ENCODE measurements at places on chromosomes 1 and 21. TPM values are rescaled to one million over a fixed set of nuclear protein-coding genes. Genes with fewer than 3 reads are reported as not detected.

DNA sequence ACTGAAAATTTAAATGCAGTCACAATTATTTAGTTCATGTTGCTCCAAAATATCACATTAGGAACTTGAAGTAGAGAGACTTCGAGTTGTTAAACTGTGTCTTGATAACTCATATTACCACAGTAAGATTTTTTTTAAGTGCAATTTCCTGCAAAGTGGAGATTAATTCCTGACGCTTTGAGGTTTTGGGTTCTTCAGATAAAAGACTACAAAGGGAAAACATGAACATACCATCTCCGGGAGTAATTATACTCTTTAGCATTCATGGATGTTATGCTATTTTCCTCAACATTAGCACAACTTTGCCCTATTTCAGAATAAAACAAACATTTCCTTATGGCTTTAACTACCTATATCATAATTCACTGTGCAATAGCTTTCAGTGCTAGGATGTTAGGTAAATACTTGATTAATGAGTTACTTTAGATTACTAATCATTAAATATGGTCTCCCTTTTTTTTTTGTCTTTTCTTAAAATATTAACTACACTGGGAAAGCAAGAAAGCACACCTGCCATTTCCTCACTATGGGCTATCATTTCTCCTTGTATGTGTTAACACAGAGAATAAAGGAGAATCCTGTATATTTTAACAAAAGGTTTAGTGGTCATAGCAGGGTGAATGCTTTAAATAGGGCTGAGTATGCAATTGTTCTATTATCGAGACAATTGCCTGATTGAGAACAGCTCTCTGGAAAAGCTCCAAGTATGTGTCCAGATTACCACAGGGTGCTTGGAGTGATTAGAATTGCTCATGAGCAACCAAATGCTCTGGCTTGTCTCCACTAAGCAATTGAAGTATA is 252.5 kb upstream of the C1orf105 start:
- DNase-seq: no peak

DNA sequence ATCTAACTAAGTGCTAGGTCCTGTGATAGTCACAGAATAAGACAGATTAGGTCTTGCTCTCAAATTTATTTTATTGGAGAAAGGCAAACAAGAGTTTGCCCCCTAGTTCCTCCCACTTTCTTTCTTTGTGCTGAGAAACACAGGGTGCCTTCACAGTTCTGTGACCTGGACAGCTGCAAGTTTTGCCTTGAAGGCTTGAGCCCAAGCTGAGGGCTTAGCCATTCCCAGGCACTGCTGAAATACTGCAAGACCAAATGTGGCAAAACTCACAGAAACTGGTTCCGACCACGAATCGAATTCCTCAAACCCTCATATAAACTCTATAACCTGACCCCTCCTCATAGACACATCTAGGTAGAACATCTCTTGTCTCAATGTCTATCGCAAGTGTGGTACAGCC is 227.9 kb downstream of the RERE start:
- no peak for DNase-seq

The EPHA2 gene
- 0.13 TPM for total RNA-seq

DNA sequence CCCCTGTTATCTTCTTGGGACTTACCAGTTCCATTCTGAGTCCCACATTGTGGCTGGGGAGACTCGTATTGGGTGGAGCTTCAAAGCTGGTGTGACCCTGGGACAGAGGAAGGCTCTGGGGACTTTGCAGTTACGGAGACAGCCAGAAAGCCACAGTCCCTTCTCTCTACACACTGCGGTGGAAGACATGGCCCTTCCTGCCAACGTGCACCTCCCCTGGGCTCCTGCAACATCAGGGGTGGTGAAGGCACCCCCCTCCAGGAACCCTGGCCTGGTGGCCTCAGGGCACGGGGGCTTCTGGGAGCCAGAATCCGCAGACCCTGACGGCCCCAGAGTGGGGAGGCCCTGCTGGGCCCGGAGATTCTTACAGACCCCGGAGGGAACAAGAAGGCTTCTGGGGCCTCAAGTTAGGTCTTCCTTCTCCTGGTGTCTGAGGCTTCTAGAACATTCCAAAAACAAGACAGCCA is 113.0 kb downstream of the SIK1 start:
- no peak for DNase-seq

The OR10J1 gene
- total RNA-seq: not detected

The LORICRIN gene
- not detected for total RNA-seq

DNA sequence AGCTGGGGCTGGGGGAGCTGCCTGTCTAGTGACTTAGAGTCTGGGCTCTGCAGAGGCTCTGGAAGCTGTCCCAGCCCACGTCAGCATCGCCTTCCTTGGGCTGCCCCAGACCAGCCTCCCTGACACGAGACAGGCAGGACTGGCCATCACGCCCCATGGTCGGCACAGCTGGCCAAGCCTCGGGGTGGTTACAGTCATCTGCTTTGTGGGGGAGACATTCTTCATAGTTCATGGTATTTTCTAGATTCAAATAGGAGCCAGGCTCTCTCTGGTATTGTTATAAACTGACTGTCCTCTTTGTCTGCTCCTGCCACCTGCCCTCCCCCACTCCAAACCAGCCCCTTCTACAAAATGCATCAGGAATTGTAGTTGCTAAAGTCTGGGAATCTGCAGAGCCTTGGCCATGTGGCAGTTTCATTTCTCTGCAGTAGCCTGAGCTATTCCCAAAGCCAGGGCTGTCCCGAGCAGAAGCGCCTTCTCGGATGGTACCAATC is 29.4 kb downstream of the OLFML2B start:
- no peak for DNase-seq

- DNase-seq: no peak
These were observed 25.9 kb upstream of the ATP1A1 start for GRCh38 chr1:116346943-116347673.

The KRTAP12-2 gene
- not detected for total RNA-seq

DNA sequence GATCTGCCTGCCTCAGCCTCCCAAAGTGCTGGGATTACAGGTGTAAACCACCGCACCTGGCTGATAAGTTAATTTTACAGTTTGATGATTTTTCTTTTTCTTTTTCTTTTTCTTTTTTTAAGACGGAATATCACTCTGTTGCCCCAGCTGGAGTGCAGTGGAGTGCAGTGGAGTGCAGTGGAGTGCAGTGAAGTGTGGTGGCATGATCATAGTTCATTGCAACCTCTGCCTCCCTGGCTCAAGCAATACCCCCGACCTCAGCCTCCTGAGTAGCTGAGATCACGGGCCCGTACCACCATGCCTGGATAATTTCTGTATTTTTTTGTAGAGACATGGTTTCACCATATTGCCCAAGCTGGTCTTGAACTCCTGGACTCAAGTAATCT is 84.4 kb upstream of the CXADR start:
- no peak for DNase-seq

The WNT4 gene
- total RNA-seq: not detected

- DNase-seq: peak; percentile 51
These were observed 68.9 kb downstream of the CDC7 start for GRCh38 chr1:91569411-91570119.

The CNST gene
- total RNA-seq: 49.7 TPM

GRCh38 chr21:43361493-43362296 is 65.2 kb downstream of the SIK1 start:
- DNase-seq: peak; percentile 81

The DCST1 gene
- total RNA-seq: not detected

The CTH gene
- 7.6 TPM for total RNA-seq

DNA sequence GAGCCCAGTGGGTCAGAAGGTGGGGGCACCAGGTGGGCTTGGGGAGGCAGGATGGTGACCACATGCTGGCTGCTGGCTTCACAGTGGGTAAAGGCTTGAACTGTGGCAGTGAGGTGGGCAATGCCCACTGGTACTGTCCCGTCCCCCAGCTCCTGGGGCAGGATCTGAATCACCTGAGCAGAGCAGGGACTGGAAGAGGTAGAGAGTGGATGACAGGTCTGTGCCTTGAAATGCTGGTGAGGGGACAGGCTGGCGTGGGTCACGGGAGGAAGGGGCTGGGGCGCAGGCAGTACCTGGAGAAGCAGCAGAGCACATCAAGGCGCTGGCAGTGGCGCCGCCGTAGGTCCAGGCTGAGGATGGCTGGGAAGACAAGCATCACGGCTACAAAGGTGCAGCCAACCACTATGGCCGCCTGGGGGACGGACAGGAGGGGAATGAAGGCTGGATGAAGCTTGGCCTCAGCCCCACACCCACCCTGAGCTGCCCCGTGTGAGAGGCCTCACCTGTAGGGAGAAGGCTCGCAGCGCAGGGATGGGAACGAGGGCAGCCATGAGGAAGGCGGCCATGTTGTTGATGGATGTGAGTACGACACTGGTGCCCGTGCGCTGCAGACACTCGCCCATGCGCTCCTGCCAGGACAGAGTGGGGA is 14.9 kb downstream of the PTCH2 start:
- no peak for DNase-seq

DNA sequence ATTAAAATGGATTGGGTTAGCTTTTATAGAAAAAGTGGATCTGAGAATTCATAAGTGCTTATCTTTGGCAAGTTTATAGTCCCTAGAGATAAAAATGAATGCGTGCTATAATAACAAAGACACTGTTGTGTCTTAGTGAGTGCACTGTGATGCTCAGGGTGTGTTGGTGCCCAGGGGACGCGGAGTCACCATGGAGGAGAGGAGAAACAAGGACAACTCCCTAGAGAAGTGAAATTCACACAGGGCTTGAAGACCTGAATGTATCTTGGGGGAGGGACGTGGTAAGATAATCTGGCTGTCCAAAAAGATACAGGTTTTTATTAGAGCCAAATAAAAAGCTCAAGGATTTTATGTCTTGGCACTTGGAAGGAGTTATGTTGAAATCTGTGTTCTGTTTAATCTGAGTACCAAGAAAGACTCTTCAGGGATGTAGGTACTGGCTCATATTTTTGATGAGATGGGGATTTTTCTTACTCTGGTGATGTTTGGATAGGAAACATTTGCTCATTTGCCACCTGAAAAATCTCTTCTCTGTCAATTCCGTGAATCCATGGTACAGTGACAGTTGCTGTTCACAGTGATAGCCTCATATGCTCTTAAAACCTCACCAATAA is 9.6 kb downstream of the SMYD2 start:
- DNase-seq: no peak

GRCh38 chr21:36232641-36233040 is 76.0 kb downstream of the DOP1B start:
- DNase-seq: no peak

DNA sequence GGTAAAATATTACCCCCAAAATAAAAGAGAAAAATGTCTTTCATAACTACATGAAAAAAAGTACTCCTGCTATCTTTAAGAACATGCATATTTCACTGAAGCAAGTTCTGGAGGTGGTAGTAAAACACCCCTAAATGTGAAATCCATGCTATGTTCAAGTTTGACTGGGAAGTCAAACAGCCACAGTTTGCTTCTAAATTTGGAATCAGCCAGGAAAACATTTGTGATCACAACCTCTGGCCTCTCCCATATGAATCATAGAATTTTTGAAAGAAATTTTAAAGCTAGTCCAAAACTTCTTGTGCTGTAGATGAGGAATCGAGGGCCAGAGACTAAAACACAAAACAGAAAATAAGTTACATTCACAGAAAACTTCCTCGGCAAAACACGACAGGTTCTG is 6.6 kb downstream of the SORT1 start:
- no peak for DNase-seq

The LAMB3 gene
- total RNA-seq: 1.4 TPM

The ZC3H11A gene
- 79.9 TPM for total RNA-seq

DNA sequence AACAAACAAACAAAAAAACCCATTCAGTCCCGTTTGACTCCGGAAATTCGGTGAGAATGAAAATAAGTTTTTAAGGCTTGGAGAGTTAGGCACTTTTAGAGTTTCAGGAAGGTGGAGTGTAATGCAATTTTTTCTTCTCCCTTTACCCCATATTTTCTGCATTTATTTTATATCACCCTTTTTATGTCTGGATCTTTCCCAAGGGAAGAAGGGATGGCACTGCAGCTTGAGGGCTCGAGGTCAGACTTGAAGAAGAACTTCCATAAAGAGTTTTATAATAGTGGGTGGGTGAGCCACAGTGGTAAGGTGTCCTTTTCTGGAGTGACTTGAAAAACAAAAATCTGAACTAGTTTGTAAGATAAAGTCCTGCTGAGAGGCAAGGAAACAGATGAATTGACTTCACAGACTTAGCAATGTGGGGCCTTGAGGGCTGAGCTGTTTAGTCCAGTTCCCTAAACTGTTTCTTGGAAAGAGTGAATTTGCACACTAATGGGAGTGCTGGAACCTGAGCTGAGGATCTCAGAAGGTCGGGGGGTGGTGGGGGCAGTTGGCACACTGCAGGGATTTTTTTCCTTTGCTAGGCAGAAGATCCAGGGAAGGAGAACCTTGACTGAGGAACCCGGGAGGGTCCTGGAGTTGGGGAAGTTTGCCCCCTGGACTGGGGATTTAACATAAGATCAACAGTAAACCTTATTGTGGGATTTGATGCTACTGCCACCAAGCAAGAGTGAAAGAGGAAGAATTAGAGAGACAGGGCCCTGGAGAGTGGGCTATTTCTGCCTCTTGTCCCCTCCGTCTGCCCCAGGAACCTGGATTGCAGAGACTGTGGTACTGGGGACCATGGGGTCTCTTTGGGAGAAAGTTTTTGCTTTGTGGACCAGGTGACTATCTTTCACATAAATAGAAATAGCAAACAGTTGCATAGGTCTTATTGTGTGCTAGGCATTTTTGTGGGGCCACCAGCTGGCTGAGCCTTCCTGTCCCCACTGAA is 1.8 kb upstream of the MEX3A start:
- no peak for DNase-seq

The SERTAD4 gene
- not detected for total RNA-seq

DNA sequence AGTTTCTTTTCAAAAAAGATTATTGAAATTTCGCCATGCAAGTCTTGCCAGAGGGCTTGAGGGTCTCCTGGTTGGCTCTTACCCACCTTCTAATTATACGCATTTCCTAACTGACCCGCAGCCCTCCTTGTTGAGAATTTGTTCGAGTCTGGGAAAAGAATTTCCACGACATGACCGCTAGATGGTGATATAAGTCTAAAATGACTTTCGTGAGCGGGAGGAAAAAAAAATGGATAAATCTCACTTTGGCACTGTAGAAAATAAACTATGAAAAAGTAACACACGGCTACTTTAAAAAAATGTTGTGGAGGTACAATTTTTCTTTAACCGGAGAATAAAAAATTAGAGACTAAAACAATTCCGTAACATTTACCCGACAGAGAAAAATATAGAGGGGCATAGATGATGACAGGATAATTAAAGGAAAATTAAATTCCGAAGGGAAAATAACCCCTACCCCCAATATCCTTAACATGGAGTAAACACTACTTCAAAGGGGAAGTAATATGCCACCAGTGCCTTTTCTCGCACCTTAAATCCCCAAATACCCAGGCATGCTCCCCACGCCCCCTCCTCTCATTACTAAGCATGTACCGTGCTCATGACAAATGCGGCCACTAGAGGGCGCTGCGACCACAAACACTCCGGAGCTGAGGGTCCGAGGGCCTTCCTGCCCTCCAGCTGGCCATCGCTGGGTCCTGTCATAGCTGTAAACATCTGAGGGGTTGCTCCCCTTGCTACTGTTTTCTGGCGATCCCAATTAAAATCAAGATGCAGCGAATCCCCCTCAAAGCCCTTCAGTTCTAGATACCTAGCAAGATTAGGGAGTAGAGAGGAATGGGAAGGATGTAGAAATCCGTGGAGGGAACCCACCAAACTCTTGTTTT is 266.9 kb downstream of the ASTN1 start:
- peak; percentile 21 for DNase-seq
